Cortex of kidney (tissue), 1 donor: ENCODE measurements at places on chromosomes 5 and 9.

DNA sequence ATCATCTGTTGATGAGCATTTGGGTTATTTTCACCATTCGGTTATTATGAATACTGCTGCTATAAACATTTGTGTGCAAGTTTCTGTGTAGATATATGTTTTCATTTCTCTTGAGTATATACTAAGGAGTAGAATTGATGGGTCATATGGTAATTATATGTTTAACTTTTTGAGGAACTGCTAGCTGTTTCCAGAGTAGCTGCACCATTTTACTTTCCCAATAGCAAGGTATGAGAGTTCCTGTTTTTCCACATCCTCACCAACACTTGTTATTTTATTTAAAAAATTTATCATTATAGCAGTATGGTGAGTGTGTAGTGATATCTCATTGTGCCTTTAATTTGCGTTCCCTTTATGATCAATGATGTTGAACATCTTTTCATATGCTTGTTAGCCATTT is 29.2 kb downstream of the CD14 start:
- DNase-seq: no peak

- no peak for DNase-seq
Observed at GRCh38 chr5:82655078-82655477, 376.9 kb upstream of the RPS23 start.

GRCh38 chr9:89522261-89522958 is 24.5 kb upstream of the SEMA4D start:
- no peak for DNase-seq

DNA sequence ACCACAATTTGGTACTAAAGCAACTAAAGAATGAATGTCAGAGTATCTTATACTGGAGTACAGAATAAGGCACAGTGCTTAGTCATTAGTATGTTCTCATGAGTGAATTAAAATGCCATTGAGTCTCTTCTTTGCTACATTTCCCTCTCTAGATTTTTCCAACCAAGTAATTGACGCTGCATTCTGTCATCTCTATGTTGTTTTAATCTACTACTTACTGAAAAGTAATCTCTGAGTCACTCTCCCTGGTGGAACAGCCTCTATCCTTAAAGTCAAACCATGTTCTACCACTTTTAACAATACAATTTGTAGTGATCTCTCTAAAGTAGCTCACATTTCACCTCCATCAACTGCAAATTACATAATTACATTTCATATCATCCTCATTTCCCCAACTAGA is 495.1 kb downstream of the CDH18 start:
- DNase-seq: no peak

- no peak for DNase-seq
Observed at GRCh38 chr5:61981886-61982285, 324.1 kb upstream of the KIF2A start.

- no peak for DNase-seq
Observed at GRCh38 chr5:61965490-61965889, 340.5 kb upstream of the KIF2A start.

GRCh38 chr5:14028938-14029584 is 84.6 kb upstream of the DNAH5 start:
- DNase-seq: no peak

DNA sequence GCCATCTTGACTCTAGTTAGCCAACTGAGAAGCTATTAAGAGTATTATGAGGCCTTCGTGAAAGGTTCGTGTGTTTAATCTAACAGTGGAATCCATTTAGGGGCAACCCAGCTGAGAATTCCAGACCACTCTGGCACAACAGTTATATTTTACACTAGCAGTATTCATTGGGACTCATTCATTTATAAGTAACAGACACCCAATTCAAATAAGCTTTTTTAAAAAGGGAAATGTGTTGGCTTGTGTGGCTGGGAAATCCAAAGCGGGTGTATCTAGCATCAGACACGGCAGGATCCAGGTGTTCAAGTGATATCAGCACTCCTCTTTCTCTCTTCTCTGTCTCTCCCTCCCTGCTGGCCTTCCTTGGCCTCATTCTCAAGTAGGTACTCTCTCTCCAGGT is 46.0 kb upstream of the SHC3 start:
- no peak for DNase-seq

- DNase-seq: no peak
Observed at GRCh38 chr5:76859591-76860247, 9.9 kb downstream of the S100Z start.

- no peak for DNase-seq
Observed at GRCh38 chr9:115333277-115334070, 215.5 kb upstream of the TNC start.

GRCh38 chr9:109488791-109489492 is 9.2 kb downstream of the PTPN3 start:
- no peak for DNase-seq

GRCh38 chr9:134689321-134690181 is 47.9 kb downstream of the COL5A1 start:
- DNase-seq: no peak

- no peak for DNase-seq
Observed at GRCh38 chr5:15023846-15024245, 152.3 kb upstream of the ANKH start.

DNA sequence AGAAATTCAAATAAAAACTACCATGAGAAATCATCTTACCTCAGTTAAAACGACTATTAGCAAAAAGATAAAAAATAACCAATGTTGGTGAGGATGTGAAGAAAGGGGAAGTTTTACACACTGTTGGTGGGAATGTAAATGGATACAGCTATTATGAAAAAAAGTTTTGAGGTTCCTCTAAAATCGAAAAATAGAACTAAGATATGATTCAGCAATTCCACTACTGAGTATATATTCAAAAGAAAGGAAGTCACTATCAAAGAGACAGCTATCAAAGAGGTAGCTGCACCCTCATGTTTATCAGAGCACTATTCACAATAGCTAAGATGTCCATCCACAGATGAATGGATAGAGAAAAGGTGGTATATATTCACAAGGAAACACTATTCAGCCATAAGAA is 1888.4 kb downstream of the MAT2B start:
- no peak for DNase-seq

DNA sequence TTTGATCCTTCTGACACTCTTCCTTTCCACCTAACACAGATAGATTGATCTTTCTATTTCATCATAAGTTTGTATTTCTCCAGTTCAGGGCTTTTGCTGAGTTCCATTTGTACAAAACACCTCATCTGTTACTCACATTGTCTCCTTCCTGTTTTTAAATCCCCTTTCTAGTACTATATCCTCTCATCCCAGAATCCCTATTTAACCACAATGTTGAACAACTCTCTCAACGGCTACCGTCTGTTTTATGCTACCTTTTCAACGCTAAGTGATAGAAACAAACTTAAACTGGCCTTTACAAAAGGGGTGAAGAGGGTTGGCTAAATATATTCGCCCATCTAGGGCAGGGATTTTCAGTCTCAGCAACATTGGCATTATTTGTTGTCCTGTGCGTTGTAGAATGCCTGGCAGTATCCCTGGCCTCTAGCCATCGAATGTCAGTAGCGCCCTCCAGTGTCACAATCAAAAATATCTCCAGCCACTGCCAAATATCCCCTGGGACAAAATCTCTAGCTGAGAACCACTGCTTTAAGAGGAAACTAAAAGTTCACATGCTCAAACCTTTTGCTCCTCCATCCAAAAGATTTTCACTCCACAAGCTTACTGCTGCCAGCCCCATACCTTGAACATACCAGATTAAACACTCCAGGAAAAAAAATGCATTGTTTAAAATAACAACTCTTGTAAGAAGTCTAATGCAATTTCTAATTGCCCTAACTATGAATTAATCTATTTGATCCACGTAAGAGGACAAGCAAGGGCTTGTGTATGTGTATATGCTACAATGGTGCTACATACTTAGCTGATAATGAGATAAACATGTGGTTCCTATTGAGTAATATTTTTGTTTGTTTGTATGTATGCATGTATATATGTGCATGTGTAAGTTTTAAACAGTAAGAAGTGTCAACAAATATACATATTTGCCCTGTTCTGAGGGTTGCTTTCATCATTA is 344.0 kb downstream of the PTPRD start:
- DNase-seq: no peak

DNA sequence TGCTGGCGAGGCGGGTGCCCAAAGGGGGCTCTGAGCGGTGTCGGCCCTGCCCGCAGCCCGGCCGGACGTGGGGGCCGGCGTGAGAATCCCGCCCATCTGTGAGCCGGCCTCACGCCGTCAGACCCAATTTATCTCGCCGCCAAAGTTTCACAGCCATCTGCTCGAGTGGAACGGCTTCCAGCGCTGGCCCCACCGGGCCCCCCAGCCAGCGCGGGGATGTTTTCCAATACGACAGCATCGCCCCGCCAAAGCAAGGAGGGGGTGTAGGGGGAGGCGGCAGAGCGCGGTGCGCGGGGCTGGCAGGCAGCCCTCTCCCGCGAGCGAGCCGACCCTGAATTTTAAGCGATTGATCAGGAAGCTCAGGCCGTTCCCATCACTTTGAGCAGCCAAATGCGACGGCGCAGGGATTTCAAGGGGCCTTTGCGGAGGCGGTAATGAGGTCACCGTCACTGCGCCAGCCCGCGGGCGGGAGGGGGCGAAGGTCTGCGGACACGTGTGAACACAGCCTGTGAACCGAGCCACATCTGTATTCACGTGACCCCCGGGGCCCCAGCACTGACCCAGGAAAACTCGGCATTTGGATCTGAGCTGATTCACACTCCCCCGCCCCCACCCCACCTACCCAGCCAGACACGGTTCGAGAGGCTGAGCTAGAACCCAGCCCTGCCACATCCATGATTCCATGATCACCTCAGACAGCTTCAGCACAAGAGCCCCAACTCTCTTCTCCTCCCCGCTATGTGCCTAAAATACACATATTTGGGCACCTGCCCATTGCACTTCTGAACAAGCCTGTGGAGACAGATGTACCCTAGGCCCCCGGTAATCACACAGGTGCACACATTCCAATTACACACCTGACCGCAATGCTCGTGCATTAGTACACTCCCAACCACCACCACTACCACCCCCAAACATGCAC is 47.8 kb upstream of the PSD2 start:
- DNase-seq: no peak

DNA sequence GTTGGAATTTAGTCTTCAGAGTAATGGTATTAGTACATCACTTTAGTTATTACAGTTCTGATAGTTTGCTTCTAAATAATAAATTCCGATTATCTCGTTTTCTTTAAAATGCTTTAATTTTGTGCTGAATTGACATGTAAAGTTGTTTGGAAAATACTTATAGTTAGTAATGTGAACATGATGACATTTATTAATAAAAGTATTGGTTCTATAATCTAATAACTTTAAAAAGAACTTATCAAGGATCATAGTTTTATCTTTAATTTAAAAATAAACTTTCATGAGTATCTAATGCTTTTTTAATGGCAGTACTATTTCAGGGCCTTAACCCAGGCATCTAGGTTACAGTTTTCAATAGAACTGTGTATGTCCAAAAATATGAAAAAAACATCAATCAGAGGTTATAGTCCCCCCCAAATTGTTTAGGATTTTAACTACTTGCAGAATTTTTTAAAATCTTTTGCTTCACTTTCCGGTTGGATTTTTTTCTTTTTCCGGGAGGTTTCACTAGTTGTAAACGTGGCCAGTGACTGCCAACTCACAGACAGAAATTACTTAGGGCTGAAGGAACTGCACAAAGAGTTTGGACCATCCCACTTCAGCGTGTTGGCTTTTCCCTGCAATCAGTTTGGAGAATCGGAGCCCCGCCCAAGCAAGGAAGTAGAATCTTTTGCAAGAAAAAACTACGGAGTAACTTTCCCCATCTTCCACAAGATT is 680 bp downstream of the GPX8 start:
- no peak for DNase-seq

GRCh38 chr5:163190784-163191183 is 246.6 kb upstream of the CCNG1 start:
- DNase-seq: no peak

GRCh38 chr9:114467226-114467750 is 38.0 kb downstream of the WHRN start:
- no peak for DNase-seq

DNA sequence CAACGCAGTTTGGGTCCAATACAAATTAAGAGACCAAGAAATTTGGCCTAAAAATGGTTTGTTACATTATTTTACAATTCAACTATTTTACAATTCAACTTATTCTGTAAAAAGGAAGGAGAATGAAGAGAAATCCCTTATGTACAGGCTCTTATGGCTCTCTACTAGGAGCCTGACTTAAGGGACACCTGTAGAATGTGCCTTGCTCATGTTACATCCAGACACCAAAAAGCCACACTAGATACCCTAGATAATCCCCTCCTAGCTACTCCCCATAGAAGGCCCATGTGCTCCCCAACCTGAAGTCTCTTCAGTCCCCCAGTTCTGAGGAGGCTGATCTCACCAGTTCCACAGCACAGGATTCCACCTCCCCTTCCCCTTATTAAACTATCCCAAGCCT is 14.1 kb upstream of the NNT start:
- no peak for DNase-seq

- no peak for DNase-seq
Observed at GRCh38 chr5:109703166-109703565, 13.4 kb downstream of the MAN2A1 start.
